Transverse colon (tissue), 4 donors: ENCODE measurements at places on chromosomes 6 and 20. TPM values are rescaled to one million over a fixed set of nuclear protein-coding genes. Genes with fewer than 3 reads are reported as not detected.

Gene CST4
- not detected for total RNA-seq

Gene CBFA2T2
- total RNA-seq, result 35.8 TPM

Gene ITPA
- total RNA-seq, result 37.5 TPM

Gene BPIFB4
- total RNA-seq, result not detected

Gene BTNL2
- total RNA-seq, result not detected

Gene OR2B6
- not detected for total RNA-seq

DNA sequence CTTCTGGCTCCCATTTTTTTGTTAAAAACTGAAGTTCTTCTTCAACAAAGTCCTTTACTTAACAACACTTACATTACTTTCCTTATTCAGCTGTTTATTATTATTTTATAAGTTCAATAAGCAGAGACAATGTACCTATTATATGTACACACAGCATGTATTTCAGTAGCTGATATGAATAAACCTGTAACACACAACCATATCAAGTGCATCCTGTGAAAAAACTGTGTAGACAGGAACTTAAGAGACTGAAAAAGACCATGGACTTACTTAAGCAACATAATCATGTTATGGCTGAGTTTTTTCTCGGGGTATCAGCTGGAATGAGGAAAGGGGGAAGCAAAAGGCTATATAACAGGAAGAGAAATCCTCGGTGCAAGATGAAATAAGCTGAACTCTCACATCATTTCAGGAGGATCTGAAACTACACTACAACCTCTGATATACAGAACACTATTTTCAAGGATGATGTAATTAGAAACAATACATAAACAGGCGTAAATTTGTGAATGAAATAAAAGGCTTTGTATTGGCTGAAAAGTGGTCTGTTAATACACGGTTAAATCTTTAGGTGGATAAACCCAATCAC lies 70.9 kb downstream of the REV3L start:
- peaks cover 3% of the 10 kb centered on the region for H3K4me1 ChIP-seq
- no peak overlapping the region for H3K27ac ChIP-seq
- no peaks in the 10 kb centered on the region for H3K36me3 ChIP-seq
- no peaks in the 10 kb centered on the region for H3K27me3 ChIP-seq
- H3K4me3 ChIP-seq, result no peak overlapping the region
- DNase-seq, result no peak

DNA sequence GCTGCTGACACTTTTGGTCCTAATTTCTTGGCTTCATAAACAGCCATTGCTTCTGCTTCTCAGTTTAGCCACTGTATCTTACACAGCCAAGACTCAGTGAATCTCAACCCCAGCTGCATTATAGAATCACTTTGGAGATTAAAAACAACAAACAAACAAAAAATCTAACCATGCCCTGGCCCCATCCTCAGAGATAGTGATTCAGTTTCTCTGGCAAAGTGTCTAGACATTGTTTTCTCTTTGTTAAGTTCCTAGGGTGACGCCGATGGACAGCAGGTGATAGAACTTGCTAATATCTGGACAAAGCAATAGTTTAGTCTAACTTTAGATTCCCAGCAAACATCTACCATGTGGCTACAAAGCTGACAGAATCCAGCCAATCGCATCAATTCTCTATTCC lies 2.9 kb downstream of the ADGRF5 start:
- no peaks in the 10 kb centered on the region for H3K4me1 ChIP-seq
- no peaks in the 10 kb centered on the region for H3K36me3 ChIP-seq
- H3K27me3 ChIP-seq, result no peaks in the 10 kb centered on the region
- no peak for DNase-seq
- no peak overlapping the region for H3K27ac ChIP-seq
- no peak overlapping the region for H3K4me3 ChIP-seq

- H3K27ac ChIP-seq, result peak overlapping the region; percentile 12
- H3K27me3 ChIP-seq, result no peaks in the 10 kb centered on the region
- H3K36me3 ChIP-seq, result no peaks in the 10 kb centered on the region
These were observed 44.4 kb upstream of the LOC128125822 start for GRCh38 chr6:63527658-63528514.

- H3K27ac ChIP-seq, result no peak overlapping the region
- no peak overlapping the region for H3K4me3 ChIP-seq
- H3K27me3 ChIP-seq, result peaks cover 3% of the 10 kb centered on the region
These were observed 172.7 kb downstream of the MRPL14 start for GRCh38 chr6:43954311-43955131.

- H3K36me3 ChIP-seq, result no peaks in the 10 kb centered on the region
- no peak for DNase-seq
- H3K4me1 ChIP-seq, result peaks cover 1% of the 10 kb centered on the region
- no peak overlapping the region for H3K4me3 ChIP-seq
- H3K27ac ChIP-seq, result no peak overlapping the region
These were observed 118.0 kb downstream of the ARMC2 start for GRCh38 chr6:108966251-108966650.

GRCh38 chr6:98640366-98640765 lies 194.0 kb upstream of the POU3F2 start:
- no peak overlapping the region for H3K4me3 ChIP-seq
- H3K27ac ChIP-seq, result no peak overlapping the region
- DNase-seq, result no peak
- no peaks in the 10 kb centered on the region for H3K4me1 ChIP-seq
- H3K36me3 ChIP-seq, result no peaks in the 10 kb centered on the region
- no peaks in the 10 kb centered on the region for H3K27me3 ChIP-seq

DNA sequence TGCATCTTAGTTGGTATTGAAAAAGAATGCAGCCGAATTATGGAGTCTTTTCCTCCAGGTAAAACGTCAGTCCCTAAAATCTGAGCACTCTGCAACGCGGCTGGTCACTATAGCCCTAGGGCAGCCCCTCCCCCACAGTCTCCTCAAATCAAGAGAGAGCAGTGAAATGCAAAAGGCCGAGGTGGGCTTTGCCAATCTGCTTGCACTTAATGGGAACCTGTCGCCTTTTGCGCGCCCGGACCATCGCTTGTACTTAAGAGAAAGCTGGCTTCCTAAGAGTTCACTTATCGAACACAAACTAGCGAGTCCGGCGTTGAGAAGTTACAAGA lies 447 bp downstream of the MCM3 start:
- peak overlapping the region; percentile 89 for H3K27ac ChIP-seq
- H3K4me1 ChIP-seq, result peaks cover 22% of the 10 kb centered on the region
- H3K27me3 ChIP-seq, result no peaks in the 10 kb centered on the region
- H3K4me3 ChIP-seq, result peak overlapping the region; percentile 87

- peak; percentile 27 for DNase-seq
- H3K27ac ChIP-seq, result no peak overlapping the region
- H3K4me1 ChIP-seq, result peaks cover 11% of the 10 kb centered on the region
- H3K36me3 ChIP-seq, result no peaks in the 10 kb centered on the region
These were observed 17.8 kb downstream of the AFG1L start for GRCh38 chr6:108312605-108313004.

DNA sequence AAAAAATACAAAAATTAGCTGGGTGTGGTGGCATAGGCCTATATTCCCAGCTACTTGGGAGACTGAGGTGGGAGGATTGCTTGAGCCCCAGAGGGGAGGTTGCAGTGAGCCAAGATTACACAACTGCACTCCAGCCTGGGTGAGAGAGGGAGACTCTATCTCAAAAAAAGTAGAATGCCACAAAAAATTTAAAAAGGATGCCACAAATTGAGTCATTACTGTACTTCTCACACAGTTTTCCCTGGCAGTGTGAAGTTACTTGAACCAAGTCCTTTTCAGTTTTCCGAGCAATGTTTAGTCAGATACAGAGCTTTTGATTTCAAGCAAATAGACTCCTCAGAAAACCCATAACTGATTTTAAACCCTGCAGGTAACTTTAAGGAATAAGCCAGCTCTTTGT lies 53.3 kb downstream of the TNFRSF21 start:
- no peaks in the 10 kb centered on the region for H3K4me1 ChIP-seq
- no peak overlapping the region for H3K27ac ChIP-seq
- H3K27me3 ChIP-seq, result no peaks in the 10 kb centered on the region
- no peaks in the 10 kb centered on the region for H3K36me3 ChIP-seq
- H3K4me3 ChIP-seq, result no peak overlapping the region
- no peak for DNase-seq

- DNase-seq, result no peak
- H3K4me3 ChIP-seq, result no peak overlapping the region
- no peaks in the 10 kb centered on the region for H3K4me1 ChIP-seq
- H3K27me3 ChIP-seq, result no peaks in the 10 kb centered on the region
These were observed 329.0 kb downstream of the ESR1 start for GRCh38 chr6:152136449-152136825.

DNA sequence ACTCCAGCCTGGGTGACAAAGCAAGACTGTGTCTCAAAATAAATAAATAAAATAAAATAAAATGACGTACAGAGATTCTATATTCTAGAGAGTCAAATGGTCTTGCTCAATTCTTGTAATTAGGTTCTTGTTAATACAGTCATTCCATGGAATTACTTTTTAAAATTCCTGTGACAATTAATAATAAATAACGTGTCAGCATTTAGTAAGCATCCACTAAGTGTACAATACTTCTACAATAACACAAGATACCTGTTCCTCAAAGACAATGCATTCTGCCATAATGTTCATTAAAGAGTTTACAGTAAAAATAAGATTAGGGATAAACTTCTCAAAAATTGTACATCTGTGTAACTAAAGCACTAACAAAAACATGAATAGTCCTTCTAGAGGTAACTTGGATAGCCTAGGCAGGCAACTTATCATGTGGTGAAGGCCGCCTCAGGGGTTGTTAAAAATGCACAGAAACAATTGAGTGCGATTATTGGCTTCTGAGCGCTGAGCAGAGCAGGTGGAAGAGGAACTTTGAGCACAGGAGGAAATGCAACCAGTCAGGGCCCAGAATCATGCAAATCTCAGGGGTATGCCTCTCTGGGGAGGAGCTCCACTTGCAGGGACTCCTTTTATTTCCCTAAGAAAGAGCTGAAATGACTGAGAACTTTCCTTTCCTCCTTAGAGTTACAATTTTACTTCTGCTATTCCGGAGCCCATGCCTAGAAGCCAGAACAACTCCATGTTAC lies 37.1 kb downstream of the QRSL1 start:
- H3K4me3 ChIP-seq, result no peak overlapping the region
- H3K4me1 ChIP-seq, result no peaks in the 10 kb centered on the region
- H3K27ac ChIP-seq, result no peak overlapping the region
- no peaks in the 10 kb centered on the region for H3K27me3 ChIP-seq
- no peaks in the 10 kb centered on the region for H3K36me3 ChIP-seq
- peak; percentile 20 for DNase-seq

GRCh38 chr20:48879612-48880245 lies 41.8 kb upstream of the ARFGEF2 start:
- no peak overlapping the region for H3K4me3 ChIP-seq
- H3K27ac ChIP-seq, result no peak overlapping the region
- H3K27me3 ChIP-seq, result no peaks in the 10 kb centered on the region
- DNase-seq, result no peak

- no peaks in the 10 kb centered on the region for H3K27me3 ChIP-seq
- no peak overlapping the region for H3K4me3 ChIP-seq
- no peak overlapping the region for H3K27ac ChIP-seq
- no peaks in the 10 kb centered on the region for H3K36me3 ChIP-seq
- no peaks in the 10 kb centered on the region for H3K4me1 ChIP-seq
- no peak for DNase-seq
These were observed 25.0 kb downstream of the L3MBTL3 start for GRCh38 chr6:130043344-130043743.
